ENCODE measurements at places on chromosomes 1 and 21. TPM values are rescaled to one million over a fixed set of nuclear protein-coding genes. Genes with fewer than 3 reads are reported as not detected.

DNA sequence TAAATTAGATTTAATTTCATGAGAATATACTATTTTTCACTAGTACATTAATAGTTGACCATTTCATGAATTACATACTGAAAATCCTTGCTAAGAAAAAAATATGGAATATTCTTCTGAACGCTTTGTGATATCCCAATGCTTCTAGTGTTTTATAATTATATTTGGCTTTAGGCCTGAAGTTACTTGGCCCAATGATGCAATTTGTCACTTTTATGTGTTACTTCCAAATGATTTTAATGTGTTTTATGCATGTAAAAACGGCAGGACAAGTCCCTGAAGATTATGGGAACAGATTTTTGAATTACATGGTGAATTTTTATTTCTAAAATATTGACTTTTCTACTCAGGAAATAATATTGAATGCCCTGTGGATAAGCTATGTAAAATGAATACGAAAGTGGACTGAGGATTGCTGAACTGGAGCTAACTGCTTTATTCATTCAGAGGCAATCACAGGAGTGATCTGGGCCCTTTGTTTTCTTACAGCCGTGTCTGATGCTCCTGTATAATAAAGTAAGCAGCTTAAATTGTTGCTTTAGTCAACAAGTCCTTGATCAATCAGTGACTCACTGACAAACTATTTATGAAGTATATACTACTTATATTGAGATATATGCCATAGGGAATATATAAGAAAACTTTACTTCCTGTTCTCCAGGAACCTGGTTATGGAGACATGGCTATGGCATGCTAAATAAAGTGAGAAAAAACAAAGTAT, 543.0 kb upstream of the RGS18 start:
- DNase-seq = no peak

- DNase-seq = no peak
These were observed 629.2 kb upstream of the USP24 start for GRCh38 chr1:55844322-55844721.

DNA sequence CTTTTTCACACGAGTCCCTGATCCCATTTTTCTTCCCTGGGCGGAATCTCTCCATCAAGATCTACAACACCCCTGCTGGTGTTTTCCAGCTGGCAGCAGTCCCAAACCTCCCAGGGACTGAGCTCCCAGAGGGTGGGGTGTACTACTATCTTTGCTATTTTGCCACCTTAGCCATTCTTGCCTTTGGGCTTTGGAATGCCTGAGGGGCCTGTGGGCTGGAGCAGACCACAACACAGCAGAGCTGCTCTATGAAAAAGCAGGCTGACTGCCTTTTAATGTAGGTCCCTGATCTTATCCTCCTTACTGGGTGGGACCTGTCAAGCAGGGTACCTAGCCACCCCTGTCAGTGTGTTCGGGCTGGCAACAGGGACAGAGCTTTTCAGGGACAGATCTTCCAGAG, 91.9 kb downstream of the KCNT2 start:
- DNase-seq = peak; percentile 39

GRCh38 chr1:48683839-48684238, 92.9 kb downstream of the BEND5 start:
- no peak for DNase-seq

- no peak for DNase-seq
These were observed 36.3 kb downstream of the NRDC start for GRCh38 chr1:51842261-51842660.

DNA sequence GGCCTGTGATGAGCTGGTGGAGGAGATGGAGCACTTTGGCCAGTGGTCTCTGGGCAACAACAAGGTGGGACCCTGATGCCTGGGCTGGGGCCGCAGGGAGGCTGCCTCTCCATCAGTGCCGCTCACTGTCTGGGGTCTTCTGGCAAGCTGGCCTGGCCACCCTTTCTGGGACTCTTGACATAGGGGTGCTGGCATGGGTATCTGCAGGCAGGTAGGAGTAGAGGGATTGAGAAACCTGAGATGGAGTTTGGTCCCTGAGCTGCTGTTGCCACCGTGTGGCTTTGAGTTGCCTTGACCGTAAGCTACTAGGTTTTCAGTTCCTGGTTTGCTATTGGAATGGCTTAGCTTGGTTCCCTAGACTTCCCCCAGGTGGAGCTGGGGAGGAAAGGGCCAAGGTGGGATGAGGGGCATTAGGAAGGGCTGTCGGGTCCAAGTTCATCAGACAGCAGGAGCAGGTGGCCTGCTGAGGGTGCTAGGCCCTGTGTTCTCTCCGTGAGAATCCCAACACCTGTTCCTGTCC, 13.2 kb upstream of the MFN2 start:
- no peak for DNase-seq

DNA sequence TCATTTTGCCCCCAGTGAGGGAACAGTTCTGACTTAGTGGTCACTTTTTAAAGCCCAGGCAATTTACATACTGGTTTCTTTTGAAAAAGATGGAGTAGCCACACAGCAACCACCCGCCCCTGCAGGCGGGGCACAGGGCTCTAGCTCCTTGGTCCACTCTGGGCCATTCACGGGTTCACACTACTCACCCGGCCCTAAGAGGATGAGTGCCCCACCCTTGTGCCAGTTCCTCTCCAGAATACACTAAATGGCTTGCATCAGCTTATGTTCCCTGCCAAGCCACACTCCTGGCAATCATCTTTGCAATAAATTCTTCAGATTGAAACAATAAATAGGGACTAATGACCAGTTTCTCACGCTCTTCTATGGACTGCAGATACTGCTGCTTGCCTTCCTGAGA, 15.7 kb upstream of the ATP13A2 start:
- DNase-seq = peak; percentile 76

- DNase-seq = no peak
These were observed 55.2 kb upstream of the ARTN start for GRCh38 chr1:43878440-43878839.

GRCh38 chr1:246875041-246876026, 56.4 kb downstream of the AHCTF1 start:
- DNase-seq = no peak

The FCER1G gene
- 158 TPM for total RNA-seq

The S100A4 gene
- 377 TPM for total RNA-seq

The FOXD2 gene
- total RNA-seq = 0.35 TPM

The LAD1 gene
- 42.6 TPM for total RNA-seq

The ZC3H12A gene
- 22.9 TPM for total RNA-seq

The RNU1-4 gene
- total RNA-seq = 6,622 TPM

The TXNIP gene
- 945 TPM for total RNA-seq

The RPF1 gene
- 30.1 TPM for total RNA-seq

The ELAPOR1 gene
- total RNA-seq = 5.6 TPM

The KIAA0040 gene
- total RNA-seq = 44.8 TPM

The LCE1D gene
- not detected for total RNA-seq

The KLF17 gene
- 0.52 TPM for total RNA-seq

The SLC25A33 gene
- total RNA-seq = 4.9 TPM

The KRTAP10-6 gene
- total RNA-seq = not detected

The PRELP gene
- 91.8 TPM for total RNA-seq
